ENCODE measurements at places on chromosomes 4 and X.
A peak's percentile ranks its signal among the peaks of the same experiment; 100 is the strongest.

- no peak for DNase-seq
These were observed 49.5 kb downstream of the GK start for GRCh38 chrX:30702736-30703135.

DNA sequence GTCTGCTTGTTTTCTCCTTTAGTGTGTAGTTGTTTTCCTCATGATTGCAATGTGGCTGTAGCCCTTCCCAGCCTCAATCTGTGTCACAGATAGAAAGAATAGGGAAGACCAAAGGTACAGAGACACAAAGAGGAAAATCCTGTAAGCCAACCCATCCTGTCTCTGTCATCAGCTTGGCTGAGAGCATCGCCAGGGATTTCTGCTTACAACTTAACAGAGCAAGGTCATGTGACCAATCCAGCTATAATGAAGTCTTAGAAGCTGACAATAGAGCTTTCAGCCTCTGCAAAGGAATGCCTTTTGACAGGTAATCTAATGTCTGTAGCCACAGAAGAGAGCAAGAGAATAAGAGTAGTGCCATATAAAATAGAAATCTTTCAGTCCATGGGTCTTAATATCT is 1598.0 kb upstream of the AGA start:
- no peak for DNase-seq

GRCh38 chr4:42282081-42282901 is 115.0 kb upstream of the SHISA3 start:
- peak; percentile 48 for DNase-seq

DNA sequence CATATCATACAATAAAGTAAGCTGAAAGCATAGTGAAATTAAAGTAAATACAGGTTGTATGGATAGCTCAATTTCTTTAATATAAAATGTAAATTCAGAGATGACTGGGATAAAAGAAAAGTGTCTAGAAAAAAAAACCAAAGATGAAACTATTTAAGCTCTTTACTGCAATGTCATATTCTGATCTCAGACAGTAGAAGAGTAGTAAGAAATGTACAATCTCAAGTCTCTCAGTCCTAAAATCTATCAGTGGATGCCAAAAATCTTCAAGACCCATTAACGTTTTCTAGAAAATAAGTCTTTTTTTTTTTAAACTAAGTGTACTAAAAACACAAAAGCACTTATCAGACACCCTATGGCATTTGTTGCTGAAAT is 13.8 kb downstream of the MGARP start:
- no peak for DNase-seq

- no peak for DNase-seq
These were observed 35.3 kb downstream of the DCTD start for GRCh38 chr4:182881914-182882313.

DNA sequence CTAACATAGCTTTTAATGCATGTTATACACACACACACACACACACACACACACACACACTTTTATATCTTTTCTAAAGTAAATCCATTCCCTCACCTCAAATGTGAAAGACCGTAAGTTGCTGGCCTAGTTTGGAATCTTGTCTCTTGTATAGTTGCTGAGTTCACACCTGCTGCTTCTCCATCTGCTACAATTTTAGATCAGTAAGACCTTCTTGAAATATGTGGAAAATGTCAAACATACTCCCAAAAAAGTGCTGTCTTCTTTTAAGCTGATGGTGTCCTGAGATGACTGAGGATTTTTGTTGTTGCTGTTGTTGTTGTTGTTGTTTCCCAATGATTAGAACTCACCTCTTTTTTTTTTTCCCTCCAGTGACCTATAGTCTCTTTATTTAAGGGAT is 121.3 kb downstream of the SNCA start:
- DNase-seq = no peak

GRCh38 chr4:168854350-168854921 is 155.6 kb downstream of the CBR4 start:
- no peak for DNase-seq

DNA sequence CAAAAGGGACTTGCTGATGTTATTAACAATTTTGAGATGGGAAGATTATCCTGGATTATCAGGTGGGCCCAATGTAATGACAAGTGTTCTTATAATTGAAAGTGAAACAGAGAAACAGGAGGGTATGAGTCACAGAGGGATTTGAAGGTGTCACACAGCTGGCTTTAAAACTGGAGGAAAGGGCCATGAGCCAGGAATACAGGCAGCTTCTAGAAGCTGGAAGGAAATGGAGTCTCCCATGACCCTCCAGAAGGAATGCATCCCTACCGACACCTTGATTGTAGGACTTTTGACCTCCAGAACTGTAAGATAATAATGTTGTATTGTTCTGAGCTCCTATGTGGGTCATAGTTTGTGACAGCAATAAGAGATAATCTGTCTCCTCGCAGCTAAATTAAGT is 98.0 kb upstream of the STIM2 start:
- DNase-seq = no peak

GRCh38 chr4:114423582-114423981 is 175.0 kb upstream of the UGT8 start:
- DNase-seq = no peak

GRCh38 chrX:153875391-153876111 is 10.4 kb downstream of the L1CAM start:
- DNase-seq = peak; percentile 69
